ENCODE measurements at places on chromosomes 7 and 10.

DNA sequence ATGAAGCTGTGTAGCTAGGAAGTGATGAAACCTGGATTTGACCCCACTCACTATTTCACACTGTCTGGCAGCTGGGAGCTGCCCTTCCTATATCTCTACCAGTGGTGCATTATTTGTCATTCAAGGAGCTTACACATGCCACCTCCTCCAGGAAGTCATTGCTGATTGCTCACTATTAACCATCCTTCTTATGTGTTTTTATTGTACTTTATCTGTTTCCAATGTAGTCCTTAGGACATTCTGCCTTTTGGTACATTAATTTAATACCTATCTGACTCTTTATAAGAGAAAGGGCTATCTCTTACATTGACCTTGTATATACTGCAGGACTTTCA lies 31.0 kb downstream of the HHEX start:
- DNase-seq = no peak

DNA sequence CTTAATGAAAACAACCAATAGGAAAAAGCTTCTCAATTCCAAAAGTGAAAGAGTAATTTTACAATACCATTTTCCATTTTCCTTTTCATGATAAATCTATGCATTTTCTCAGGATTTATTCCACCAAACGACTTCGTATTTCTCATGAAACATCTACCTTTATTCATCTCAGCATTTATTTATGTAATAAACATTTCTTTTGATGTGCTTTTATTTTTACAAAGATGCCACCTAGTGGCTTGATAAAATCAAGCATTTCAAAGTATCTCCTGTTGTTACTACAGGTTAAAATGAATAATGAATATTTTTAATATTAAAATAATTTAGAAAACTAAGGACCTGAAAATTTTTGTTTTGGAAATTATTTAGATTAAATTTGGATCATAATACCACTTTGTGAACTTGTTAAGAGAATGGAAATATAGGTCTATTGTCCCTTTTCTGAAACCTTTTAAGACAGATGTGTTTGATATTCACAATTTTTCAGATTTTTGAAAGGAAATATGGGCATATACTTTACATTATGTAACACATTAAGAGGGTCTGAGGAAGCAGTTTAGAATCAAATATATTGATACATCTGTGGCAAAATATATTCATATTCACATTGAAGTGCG lies 2.7 kb upstream of the IQUB start:
- peak; percentile 49 for DNase-seq

DNA sequence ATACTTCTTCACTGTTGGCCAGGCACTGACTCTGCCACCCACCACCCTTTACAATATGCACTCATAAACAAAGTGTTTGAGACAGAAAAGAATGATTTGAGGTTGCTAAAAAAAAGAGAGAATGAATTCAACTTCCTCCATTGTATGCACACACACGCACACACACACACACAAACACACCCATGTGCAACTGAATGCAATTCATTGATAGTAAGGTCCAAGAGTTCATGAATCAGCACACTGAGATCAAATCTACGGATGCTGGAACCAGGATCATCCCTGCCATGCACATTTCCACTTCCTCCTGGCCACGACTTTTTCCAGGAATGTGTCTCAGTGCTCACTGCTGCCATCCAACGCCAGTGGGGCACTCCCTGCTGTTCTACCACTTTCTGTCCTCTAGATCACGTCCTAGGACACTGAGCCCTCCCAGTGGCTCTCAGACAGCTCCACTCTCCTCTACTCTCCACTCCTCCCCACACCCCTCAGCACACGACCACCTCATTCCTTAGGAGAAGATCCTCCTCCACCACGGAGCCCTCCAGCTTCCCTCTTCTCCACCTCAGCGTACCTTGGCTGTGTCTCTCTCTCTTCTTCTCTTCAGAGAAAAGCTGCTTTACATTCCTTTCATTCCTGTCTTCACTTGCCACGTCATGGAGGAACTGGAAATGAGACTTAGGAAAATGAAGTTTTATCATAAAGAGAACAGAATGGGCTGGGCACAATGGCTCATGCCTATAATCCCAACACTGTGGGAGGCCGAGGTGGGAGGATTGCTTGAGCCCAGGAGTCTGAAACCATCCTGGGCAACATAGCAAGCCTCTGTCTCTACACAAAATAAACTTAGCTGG lies 12.0 kb upstream of the TMEM213 start:
- peak; percentile 47 for DNase-seq

GRCh38 chr10:33208166-33208565 lies 126.3 kb downstream of the NRP1 start:
- no peak for DNase-seq

GRCh38 chr10:130858626-130859025 lies 452.9 kb downstream of the TCERG1L start:
- DNase-seq = no peak

DNA sequence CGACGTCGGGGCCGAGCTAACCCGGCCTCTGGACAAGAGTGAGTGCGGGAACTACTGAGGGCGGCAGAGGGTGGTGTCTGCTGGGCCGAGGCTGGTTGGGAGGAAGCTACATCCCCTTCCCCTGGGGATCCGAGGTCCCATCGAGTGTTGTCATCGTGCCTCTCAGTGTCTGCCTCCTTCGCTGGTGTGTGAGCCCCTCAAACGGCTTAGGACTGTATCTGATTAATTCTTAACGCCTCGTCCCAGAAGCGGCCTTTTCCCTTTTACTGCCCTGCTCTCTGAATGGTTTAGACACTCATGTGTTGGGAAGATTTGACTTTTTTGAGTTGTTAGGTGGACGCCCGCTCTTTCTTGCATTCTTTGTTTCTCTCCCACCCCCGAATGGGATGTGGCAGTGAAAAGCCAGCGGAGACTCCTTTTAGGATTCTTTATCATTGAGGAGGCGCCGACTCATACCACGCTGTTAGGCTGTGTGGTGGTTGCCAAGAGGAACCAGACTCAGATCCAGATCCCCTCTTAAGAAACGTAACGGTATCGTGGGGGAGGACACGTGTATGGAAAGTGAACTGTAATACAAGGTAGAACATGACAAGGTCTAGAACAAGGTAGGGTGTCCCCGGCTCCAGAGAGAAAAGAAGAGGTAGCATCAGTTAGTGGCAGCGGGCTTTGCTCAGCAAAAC lies 631 bp downstream of the SUPV3L1 start:
- peak; percentile 81 for DNase-seq

- peak; percentile 40 for DNase-seq
Measured at GRCh38 chr10:103691723-103692435, 163.5 kb downstream of the SH3PXD2A start.

DNA sequence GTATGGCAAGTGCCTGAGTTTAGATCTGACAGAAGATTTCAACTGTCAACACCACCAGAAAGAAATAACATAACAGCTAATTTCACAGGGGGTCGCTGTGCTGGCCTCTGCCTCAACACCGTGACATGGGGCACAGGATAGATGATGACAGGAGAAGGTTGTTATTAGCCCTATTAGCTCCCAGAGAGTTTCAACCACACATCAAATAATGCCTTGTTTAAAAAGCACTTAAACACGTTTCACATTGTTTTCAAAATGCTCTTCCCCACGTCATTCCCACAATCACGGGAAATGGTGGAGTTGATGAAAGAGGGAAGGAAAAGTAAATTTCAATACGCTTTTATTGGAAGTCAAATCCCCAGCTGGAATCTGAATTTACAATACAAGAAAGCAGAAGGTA lies 184.7 kb downstream of the MAGI2 start:
- DNase-seq = no peak

GRCh38 chr7:14400271-14400670 lies 410.8 kb upstream of the ETV1 start:
- no peak for DNase-seq

DNA sequence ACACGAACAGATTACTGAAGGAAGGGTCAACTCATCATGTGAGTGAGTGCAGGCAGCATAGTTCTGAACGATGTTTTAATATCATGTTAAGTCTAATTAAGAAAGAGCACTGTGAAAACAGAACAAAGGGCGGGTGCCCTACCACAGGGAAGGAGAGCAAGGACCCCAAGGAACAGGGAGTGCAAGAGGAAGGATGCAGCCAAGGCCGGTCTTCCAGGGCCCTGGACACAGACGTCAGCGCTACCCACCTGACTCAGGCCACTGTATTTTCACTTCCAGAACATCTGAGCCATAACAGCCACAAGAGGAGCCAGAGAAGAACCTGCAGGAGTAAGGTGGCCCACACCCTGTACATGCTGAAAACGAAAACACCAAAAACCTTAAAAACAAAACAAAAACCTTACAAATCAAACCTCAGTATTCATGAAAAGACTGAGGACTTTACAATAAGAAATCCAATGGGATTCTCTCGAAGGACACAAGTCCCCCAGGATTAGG lies 506.1 kb upstream of the AKR1E2 start:
- DNase-seq = no peak

- peak; percentile 81 for DNase-seq
Measured at GRCh38 chr10:24453404-24453830, 244.5 kb downstream of the KIAA1217 start.

DNA sequence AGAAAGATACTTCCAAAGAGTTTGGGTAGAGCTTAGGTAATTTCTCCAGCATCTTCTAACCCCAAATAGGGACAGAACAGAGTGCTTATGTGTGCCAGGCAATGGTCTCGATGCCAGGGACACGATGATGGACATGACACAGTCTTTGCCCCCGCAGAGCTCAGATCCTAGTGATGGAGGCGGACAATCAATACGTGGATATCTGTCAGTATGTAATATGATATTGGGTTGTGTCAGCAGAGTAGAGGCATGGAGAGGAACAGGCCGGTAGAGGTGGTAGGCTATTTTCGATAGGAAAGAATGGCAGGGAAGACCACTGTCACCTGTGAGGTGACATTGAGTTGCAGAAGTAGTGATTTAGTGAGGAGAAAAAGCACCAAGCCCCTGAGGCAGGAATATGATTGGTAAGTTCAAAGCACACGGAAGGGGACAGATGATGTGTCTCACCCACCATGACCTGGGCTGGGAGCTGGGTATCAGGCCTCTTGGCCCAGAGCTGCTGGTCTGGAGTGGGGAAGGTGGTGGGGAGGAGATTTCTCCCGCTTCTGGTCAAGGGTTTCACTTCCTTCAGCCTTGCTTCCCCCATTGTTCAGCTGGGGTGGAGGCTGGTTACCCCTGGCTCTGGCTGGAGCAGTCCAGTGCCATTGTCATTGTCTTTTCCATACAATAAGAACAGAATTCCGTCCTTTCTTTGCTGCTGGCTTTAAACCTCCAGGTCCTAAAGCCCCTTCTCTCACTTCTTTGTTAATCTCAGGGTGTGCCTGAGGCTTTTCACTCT lies 36.0 kb upstream of the SRGN start:
- no peak for DNase-seq

DNA sequence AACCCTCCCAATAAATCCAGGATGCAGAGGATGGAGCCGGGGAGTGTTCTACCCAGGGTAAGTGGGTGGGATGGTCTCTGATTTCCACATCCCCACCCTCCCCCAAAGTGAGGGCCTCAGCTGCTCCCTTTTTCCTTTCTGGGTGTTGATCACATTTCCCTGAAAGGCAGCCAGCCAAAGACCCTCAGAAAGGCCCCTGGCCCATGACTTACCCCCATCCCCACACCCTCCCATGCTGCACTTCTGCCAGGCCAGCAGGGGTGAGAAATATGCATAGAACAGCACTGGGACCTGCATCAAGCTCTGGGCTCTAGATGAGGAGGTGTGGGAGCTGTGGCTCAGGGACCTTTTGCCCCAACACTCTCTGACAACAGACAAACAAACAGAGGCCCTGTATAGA lies 927.3 kb upstream of the ZNF722 start:
- no peak for DNase-seq

- peak; percentile 75 for DNase-seq
Measured at GRCh38 chr7:79176859-79177477, 276.5 kb downstream of the MAGI2 start.

GRCh38 chr7:142933624-142934023 lies at the start of gene TRPV5:
Gene TRPV5, minus strand, starts transcription at chr7:142933746. Its CDS starts 287 bp downstream, at chr7:142933459.
- DNase-seq = no peak

DNA sequence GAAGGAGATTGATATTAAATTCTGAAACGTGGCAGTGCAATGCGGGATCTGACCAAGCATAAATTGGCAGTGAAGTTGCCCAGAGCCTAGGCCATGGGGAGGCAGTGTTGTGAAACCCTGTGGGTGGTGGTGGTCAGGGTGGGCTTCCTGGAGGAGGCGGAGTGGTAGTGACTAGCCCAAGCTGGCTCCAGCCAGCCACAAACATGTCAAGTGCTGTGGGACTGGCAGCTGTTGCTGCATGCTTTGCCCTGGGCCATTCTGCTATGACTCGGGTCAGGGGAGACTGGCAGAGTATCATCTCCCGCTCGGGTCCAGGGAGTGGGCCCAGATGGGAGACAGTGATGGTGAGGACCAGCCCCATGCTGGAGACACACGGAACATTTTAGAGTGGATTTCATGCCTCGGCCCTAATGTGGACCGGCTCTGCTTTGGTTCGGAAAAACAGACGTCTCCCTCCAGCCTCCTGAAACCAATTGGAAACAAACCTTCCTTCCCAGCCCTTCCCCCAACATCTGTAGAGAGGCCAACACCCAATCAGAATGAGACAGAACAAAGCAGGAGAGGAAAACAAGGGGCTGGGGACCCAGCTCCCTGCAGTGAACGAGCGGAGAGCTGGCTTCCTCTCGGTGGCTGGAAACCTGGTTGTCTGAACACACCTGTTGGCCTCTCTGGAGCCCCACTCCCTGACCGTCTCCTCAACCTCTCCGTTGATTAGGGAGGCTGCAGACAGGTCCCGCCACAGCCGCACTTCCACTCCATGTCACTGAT lies 58.2 kb downstream of the TMEM270 start:
- no peak for DNase-seq

GRCh38 chr7:143405173-143406001 lies 3.3 kb downstream of the EPHA1 start:
- DNase-seq = no peak

DNA sequence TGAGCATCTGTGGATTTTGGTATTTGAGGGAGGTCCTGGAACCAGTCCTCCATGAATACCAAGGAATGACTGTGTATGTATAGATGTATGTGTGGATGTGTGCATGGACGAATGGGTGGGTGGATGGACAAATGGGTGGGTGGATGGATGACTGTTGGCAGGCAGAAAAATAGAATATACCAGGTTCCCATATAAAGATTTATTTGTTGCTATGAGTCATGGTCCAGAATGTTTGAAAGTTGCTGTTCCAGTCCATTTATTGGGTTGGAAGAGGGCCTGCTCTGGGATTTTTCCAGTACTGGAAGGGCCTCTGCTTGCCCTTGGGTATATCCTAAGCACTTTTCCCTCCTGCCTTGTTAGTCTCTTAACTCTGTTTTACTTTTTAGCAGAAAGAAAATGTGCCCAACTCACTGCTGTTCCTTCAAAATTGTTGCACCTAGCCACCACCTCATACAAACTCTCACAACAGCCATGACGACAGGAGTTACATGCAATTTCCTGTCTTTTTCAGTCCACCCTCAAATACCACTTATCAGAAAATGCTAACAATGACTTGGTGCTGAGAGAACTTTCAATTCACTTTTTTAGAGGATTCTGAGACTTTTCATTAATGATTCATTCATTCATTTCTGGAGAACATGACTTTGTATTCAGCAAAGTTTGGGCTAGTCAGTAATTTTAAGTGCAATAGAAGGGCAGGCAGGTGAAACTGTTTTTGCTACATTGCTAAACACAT lies 108.1 kb downstream of the EEPD1 start:
- DNase-seq = peak; percentile 30

DNA sequence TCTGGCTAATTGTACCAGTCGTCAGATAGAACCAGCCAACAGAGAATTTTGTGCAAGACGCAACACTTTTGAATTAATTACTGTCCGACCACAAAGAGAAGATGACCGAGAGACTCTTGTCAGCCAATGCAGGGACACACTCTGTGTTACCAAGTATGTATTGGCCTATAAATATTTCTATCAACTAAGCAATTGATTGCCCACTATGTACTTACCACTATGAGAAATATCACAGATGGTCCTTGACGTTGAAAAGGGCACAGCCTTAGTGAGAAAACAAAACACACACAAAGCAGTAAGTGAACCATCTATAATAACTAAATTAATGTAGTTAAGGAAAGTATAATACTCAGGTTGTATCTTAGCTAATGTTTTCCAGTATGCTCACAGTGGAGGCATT lies 60.0 kb downstream of the ANLN start:
- no peak for DNase-seq
